ENCODE measurements at places on chromosomes 4 and X.

GRCh38 chrX:48514868-48515460 is 6.2 kb downstream of the PORCN start:
- no peak for DNase-seq

DNA sequence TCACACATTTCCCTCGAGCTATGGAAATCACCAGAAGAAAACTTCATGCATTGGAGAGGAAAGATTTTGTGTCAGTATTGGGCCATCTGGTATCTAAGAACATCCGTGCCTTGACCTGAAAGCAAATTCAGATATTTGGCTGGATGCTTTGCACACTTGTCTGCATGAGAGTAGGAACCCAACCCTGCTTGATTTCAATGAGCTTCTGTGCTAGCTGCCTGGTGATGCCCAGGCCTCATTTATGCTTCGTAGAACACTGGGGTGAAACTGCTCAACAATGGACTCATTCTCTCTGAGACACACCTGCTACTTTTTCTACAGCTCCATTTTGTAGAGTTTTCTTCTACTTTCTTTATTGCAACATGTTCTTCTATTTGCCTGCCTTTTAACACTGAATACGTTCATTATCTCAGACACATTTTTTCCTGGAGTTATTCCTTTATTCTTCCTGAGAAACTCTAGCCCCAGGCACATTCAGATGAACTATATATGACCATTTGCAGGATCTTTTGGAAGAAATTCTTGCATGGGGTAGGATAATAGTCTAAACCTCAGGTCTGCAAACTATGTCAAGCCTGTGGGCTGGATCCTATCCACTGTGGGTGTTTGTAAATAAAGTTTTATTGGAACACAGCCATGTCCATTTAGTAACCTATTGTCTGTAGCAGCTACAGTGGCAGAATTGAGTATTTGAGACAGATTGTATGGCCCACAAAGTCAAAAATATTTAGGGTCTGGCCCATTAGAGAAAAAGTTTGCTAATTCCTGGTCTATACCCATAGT is 83.8 kb upstream of the CLCN4 start:
- DNase-seq: no peak

GRCh38 chr4:53037892-53038291 is 175.8 kb downstream of the RASL11B start:
- DNase-seq: no peak

GRCh38 chrX:137366018-137366633 is 199.8 kb upstream of the ZIC3 start:
- DNase-seq: peak; percentile 59

GRCh38 chr4:2742823-2743517 is 13.2 kb downstream of the TNIP2 start:
- no peak for DNase-seq

GRCh38 chrX:82748906-82749505 is 759.1 kb upstream of the POU3F4 start:
- DNase-seq: no peak

- no peak for DNase-seq
Measured at GRCh38 chr4:139207873-139208403, 30.9 kb upstream of the ELF2 start.

DNA sequence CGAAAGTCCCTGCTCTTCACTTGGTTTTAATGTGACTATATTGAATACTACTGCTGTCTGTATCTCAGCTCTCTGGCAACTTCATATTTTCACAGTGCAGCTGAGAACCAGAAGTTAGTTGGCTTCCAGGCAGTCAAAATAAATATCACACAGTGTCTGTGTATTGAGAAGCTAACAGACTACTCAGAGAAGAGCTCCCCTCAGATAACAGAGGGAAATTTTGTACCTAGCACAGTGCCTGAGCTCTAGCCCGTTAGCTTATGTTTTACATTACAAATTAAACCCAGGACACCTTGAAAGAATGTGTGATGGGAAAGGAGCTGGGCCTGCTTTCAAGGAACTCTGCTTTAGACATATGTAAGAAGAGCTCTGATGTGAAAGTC is 22.7 kb downstream of the JADE1 start:
- no peak for DNase-seq

DNA sequence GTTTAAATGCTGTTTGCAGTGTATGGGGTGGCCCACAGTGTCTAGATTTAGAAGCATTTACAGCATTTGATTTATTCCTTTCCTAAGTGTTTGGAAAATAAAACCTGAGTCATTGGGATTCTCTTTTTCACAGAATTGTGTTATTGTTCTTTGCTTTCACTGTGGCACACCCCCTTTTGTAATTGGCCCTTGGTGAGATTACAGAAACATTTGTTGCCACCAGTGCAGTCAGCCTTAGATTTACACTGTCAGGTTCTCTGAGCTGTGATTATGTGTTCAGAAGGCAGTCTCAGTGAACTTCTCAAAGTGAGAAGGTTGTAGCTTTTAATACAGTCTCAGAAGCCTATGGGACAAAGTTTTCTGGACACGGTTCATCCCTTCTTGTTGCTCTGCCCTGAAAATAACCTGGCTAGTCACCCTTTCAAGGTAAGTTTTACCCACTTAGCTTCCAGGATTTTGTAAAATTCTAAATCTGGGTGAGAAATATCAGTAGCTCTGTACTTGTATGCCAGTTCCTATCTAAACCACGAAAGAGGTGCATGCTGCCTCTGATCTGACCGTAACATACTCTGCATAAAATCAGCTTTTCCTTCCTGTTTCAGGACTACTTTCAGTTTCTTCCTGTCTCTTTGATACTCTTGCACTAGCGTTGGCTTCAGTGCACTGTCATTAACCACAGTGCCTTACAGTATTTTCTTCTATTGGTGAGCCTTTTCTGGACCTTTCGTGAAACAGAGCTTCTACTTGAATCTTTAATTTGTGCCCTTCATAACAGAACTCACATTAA is 12.6 kb downstream of the RUFY3 start:
- DNase-seq: no peak

DNA sequence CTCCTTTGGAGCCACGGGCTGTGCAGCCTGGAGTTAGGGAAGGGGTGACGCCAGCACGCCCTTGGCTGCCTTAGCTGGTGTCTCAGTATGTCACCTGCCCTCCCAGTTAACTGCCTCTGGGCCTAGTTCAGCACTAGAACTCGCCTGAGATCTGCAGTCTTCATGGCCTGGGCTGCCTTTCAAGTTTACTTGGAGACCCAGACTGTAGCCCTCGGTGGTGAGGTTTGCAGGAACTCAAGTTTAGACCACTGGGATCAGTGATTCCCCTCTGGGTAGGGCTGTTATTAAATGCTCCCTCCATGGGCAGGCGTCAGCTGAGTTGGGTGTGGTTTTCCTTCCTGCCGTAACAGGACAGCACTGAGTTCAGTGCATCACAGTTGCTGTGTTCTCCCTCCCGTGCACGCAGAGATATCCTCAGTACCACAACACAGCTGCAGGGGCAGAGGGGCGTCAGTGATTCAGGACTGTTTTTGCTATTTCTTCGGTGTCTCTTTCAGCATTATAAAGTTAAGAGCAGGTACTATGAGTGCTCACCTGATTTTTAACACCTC is 30.5 kb downstream of the PLAC8 start:
- no peak for DNase-seq

- no peak for DNase-seq
Measured at GRCh38 chr4:23737571-23737970, 152.3 kb downstream of the PPARGC1A start.

DNA sequence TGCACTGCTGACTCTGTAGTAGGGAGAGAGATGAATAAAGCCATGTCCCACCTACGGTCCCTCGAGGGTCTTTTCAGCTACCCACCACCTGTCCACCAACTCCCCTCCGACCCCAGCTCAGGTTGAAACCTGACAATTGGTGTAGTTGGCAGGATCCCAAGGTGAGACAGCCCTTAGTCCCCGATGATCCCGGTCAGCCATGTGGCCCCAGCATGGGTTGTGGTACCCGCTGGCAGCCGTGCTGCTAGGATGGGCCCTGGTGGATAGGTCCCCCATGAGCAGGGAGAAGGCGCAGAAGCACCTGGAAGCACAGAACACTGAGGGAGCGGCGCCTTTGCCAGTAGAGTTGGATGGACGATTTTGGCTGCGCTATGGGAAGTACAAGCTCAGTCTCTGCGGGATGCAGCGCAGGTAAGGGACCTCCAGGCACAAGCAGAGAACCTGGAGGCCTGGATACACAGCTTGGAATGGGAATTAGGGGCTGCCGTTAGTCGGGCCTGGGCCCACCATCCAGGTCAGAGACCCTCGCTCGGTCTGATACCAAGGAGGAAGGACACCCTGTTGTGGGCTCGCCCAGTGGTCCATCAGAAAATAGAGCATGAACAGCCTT is 694.6 kb upstream of the AGA start:
- DNase-seq: no peak

GRCh38 chrX:106397788-106398538 is 213.8 kb upstream of the RADX start:
- DNase-seq: peak; percentile 73

DNA sequence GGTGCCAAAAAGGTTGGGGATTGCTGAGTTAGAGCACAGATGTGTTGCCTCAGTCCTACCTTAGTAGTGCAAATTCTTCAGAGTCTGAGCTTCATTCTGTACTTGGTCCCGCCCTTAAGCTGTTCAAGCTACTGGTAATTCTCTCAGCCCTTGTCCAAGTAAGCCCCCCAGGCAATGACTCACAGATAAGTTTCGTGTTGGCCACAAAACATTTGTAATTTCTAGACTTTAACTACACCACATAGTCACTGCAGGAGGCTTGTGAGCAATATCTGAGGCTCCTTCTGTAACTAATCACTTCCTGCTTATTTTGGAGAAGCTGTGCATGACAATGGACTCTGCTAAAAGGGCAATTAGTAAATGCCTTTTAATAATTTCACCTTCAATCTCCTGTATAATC is 1420.5 kb downstream of the PCDH7 start:
- no peak for DNase-seq

GRCh38 chr4:1081689-1082040 is 31.7 kb downstream of the RNF212 start:
- no peak for DNase-seq

DNA sequence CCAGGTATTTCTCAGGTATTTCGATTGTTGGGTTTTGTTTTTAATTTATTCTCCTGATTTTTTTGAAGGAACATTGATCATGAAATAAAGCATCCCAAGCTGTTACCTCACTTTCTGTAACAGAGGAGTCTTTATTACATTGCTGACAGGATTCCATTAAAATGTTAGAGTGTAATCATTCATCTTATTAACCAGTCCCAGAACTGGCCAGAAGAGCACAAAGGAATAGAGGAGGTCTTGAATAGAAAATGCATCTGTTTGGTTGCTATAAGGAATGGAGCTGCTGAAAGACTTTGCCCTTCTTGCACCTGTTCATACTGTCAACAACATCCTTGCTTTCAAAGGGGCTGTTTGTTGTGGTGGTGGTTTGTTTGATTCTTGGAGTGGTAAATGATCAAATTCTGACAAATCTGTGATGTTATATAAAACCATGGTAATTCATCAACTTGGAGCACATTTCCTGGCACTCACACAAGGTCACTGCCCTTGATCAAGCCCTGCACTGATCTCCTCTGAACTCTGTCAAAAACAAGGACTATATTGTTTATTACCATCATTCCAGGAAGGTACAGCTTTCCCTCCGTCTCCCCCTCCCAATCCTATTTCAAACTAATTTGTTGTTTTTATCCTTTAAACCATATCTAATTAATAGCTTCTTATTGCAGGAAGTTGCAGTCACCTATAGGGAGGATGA is 215.8 kb downstream of the PCDH19 start:
- no peak for DNase-seq

GRCh38 chr4:99811850-99812249 is 4.8 kb upstream of the DAPP1 start:
- no peak for DNase-seq

DNA sequence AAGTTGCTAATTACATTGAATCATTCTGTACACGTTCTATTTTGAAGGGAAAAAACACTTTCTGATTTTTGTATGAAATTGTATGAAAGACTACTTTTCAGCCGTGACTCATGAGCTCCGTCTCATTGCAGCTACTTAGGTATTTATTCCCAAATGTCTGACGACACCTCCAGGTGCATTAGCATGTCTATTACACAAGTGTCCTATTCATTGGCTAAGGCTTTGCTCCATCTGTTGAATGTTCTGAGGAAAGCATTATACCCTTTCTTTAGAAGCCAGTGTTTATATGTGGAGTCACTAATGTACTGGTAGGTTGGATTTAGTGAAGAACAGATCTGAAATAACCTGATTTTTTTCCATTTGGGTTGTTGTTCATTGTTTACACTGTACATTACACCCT is 51.8 kb downstream of the MAP7D3 start:
- no peak for DNase-seq

DNA sequence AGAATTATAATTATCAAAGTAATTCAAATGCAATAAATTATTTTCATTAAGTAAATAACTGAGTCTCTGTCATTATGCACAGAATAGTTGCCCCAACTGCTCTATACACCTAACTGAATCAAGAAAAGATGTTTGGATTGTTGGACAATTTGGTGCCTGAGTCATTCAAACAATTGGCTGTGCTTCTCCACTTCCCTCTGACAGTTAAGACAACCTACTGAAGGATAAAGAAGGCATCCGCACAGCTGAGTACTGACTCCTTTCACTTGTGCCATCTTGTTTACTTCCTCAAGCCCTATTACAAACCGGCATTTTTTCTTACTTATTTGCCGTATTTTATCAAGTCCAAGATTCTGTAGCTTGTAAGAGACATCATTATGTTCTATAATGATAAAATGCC is 110.6 kb upstream of the C1QTNF7 start:
- no peak for DNase-seq

DNA sequence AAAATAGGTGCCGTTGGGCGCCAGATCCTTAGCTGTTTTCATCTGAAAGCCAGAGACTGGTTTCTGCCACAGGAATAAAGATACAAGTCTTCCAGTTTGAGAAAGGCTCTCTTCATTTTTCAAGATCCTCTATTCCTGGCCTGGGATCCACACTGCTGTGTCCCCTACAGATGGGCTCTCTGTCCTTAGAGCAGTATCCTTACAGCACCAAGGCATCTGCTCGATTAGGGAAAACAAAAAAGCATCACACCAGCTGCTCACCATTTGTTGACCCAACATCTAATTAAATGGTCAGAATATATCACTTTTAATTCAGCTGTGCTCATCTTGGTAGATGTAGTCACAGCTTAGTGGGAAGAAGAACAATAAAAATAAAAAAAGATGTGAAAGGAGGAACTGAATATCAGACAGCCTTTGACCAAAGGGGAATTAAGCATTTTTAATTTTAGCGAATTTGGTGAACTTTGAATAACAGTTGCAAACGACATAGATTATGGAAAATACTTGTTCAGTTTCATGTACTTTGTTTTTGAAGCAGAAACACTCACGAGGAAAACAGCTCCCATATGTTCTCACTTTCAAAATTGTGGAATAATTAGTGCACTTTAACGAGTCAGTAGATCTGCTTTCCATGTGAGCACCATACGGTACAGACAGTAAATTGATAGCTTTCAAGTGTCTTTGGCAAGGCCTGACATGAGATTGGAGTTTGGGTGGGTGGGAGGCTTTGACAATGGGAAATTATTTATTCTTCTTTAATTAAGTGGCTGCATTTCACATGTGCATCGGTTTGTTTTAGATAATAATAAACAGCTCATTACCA is 148.4 kb upstream of the CLNK start:
- DNase-seq: peak; percentile 31

Data from NCI-H1417 (cell line).